ENCODE measurements at places on chromosomes 13 and 19.

- DNase-seq, result no peak
Measured at GRCh38 chr19:16373989-16374388, 49.4 kb downstream of the KLF2 start.

DNA sequence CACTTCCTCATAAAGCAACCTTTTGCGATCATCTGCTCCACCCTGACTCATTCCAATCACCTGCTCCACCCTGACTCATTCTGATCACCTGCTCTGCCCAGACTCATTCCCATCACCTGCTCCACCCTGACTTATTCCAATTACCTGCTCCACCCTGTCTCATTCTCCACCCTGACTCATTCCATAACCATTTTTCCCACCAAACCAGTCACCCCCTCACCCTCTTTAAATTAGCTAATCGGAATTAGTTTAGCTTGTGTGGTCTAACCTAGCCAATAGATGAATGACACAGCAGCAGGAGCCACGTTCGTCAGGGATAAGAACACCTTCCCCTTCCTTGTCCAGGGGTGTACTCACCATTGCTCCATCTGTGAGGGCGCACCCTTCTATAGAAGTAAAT is 134.0 kb downstream of the COG6 start:
- no peak for DNase-seq

- DNase-seq, result peak; percentile 24
Measured at GRCh38 chr19:7450243-7451223, 38.3 kb downstream of the PEX11G start.

- DNase-seq, result no peak
Measured at GRCh38 chr13:101881593-101881992, 429.1 kb downstream of the ITGBL1 start.

DNA sequence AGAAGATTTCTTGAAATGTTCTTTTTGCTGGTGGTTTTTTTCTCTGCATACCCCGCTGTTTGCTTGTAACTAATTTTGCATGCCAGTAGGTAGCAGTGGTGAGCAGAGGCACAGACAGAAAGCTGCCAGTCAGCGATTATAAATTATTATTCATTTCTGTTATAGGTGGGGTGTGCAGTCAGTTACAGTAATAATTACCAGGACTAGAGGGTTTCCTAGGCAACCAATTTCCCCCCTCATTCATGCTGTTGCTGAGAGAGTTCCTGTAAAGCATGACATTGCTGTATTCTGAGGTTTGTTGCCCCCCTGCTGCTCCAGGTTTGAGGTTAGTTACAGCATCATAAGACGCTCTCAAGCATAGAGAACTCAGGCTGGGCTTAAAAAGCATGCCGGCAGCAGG is 104.5 kb downstream of the URI1 start:
- no peak for DNase-seq

DNA sequence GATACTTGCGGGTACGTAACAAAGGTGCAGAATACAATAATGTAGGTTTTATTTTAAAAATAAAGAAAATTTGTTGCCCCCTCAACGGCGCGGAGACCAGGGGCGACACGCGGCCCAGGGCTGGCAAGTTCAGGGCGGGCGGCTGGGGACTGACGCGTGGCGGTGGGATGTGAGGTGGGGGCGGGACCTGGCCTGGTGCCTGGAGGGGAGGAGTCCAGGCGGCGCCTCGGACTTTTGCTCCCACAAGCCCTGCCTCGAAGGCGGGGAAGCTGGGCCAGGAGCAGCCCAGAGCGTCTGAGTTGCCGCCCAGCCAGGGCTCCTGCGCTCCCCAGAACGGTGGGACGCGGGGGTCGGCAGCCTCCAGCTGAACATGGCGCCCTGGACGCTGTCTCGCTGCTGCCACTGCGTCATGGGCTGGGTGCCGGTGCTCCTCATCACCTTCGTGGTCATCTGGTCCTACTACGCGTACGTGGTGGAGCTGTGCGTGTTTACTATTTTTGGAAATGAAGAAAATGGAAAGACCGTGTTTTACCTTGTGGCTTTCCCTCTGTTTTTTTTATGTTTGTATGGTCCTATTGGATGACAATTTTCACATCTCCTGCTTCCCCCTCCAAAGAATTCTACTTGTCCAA is 1122.8 kb upstream of the ATXN8OS start:
- DNase-seq, result no peak
